ENCODE measurements at places on chromosomes 1 and 21.

- DNase-seq, result no peak
Observed at GRCh38 chr1:19057182-19057779, 100.8 kb upstream of the IFFO2 start.

DNA sequence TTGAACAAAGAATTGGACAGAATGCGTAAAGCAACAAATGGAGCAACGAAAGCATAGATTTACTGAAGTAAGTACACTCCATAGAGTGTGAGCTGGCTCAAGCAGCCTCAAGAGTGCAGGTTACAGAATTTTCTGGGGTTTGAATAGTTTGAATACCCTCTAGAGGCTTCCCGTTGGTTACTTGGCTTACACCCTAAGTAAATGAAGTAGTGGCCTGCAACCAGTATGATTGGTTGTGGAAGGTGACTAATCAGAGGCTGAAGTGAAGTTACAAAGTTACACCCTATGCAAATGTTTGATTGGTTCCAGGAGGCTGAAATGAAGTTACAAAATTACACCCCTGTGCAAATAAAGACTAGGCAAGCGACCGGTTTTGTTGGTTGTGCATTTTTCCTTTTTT is 10.9 kb downstream of the TCEANC2 start:
- DNase-seq, result no peak

DNA sequence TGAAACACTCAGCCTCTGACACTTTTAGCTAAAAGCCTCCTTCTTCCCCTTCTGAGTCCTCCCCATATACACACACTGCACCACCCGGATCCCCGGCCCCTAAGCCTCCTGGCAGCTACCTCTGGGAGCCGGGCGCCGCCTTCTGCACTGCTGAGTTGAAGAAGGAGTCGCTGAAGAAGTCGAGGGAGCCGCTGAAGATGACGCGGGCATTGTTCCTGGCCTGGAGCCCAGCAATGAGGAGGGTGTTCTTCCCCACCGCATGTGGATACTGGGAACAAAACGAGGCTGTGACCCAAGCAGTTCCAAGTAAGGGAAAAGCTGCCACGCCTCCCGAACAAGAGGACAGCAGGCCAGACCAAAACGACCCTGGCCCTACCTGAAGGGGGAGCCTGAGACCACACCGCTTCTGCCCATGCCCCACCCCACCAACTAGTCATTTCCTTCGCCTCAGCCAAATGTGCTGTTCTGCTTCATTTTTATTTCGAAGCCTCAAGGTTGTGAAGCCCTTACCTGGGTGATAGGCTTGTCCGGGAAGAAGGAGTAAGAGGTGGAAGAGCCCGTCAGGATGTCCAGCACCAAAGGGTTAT is 7.0 kb downstream of the DDOST start:
- DNase-seq, result no peak

DNA sequence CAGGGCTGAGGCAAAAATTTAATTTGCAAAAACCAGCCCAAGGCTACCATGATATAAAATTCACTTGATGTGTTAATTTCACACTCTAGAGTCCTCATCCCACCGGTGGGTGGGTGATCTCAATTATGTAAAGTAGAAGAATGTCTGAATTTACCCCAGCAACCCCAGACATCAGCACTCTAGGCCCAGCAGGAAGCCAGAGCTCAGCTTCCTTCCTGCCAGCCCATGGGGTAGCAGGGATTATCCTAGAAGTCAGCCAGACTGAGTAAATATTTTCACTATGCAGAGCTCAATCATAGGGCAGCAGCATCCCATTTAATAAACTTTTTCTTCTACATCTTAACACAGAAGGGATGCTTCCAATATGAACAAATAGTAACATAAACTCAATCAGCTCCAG is 71.0 kb downstream of the SIPA1L2 start:
- DNase-seq, result no peak

DNA sequence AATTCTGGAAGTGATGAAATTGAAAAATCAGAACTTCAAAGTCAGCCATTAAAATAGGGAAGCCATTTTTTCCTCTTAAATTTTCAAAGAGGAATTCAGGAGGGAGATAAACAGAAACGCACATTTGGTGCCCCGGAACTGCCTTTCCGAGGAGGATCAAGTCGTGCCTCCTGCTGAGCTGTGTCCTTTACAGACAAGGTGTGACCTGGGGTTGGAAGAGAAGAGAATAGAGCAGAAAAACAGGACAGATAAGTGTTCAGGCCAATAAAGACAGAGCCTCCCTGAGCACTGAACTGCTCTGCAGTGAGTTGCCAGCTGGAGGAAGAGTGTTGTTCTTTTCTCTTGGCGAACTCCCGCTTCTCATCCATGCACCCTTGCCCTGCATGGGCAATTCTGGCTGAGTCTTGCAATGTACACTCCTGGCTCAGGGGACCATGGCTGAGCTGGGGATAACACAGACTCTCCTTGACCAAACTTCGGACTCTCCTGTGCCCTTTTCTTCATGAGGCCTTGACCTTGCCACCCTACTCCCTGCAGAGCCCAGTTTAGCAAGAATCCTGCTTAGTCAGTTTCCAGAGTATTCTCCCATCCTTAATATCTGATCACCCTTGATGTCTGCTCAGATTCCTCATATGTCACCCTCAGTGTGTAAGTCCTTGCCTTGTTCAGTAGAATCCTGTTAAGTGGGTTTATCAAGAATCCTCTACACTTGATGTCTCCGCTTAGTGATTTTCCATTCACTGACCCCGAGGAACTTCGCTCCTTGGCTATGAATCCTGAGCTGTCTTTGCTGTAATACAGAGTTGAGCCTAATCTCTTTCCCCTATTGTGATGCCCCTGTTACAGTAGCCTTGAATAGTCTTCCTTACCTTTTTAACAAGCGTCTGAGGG is 1.3 kb upstream of the MTARC1 start:
- DNase-seq, result no peak

GRCh38 chr1:3418600-3418999 is 35.9 kb upstream of the ARHGEF16 start:
- DNase-seq, result no peak

DNA sequence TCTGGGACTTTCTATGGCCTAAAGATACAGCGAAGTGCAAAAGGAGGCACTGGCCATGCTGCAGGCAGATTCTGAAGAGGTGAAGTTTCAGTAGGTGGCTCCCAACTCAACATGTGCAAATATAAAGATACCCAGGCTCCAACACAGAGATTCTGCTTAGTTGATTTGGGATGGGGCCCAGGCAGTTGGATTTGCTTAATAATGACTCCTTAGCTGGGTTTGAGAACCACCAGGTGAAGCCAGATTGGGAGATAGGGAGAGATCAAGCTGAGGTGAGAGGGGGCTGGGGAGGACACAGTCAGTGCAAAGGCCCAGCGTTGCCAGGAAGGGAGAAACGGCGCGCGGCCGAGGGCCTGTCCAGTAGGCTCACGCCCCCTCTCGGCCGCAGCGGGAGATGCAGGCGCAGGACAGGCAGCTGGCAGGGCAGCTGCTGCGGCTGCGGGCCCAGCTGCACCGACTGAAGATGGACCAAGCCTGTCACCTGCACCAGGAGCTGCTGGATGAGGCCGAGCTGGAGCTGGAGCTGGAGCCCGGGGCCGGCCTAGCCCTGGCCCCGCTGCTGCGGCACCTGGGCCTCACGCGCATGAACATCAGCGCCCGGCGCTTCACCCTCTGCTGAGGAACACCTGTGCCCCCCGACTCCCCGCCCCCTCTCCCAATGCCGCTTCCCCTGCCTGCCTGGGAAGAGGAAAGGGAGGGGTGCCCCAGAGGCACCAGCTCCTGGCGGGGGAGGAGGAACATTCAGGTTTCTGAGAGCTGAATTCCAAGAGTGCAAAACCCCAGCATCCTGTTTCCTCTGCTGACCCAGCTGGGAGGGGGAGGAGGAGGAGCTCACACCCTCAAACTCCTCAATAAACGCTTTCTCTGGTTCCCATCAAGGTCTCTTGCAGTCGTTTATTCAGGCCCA is 1.2 kb downstream of the FAM167B start:
- DNase-seq, result peak; percentile 93

DNA sequence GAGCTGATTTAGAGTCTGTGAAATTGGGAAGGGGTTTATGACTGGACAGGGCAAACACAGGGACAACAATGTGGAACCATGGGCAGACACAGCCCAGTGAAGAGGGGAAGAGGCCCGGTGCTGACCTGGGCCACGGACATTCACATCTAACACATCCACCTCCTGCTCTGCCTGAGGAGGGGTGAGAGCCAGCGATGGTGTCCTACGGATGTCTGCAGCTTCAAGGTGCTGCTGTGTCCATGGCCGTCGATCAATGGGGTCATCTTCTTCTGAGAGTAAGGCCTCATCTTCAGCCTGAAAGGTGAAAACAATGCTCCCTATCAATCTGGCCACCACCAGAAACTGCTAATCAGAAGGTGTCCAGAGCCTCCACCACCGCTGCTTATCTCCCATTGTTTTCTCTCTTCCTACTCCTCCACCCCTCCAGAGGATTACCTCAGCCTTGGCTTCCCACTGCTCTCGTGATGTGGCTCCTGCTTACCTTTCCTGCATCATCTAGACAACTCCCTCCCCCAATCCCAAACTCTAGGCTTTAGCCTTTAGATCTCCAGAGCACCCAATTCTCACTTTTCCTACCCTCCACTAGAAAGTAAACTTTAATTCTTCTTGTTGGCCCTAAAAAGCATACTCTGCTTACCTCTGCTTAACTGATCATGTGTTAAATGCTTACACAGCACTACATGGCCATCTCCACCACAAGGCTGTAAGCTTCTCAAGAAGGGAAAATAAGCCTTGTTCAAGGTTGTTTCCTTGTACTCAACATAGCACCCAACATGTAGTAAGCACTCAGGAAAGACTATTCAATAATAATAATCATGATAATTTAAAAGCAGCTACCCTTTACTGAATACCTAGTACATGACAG is 24.0 kb upstream of the ADAM30 start:
- DNase-seq, result no peak

DNA sequence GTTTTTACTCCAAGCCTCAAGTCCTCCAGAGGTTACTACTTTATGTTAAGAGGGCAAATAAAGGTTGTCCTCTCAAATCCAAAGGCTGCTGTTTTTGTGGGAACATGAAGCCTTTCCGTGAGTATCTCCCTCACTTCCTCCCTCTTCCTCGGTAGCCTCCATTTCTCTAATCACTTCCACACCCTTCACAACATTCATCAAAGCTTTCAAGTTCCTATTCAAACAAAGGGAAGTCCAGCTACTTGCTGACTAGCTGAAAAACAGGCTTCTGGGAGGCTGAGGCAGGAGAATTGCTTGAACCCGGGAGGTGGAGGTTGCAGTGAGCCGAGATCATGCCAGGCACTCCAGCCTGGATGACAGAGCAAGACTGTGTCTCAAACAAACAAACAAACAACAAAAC is 6.6 kb upstream of the CD48 start:
- no peak for DNase-seq

- no peak for DNase-seq
Observed at GRCh38 chr1:55958498-55958897, 620.9 kb downstream of the PLPP3 start.

- DNase-seq, result no peak
Observed at GRCh38 chr1:84401156-84401555, 2.9 kb downstream of the DNASE2B start.

DNA sequence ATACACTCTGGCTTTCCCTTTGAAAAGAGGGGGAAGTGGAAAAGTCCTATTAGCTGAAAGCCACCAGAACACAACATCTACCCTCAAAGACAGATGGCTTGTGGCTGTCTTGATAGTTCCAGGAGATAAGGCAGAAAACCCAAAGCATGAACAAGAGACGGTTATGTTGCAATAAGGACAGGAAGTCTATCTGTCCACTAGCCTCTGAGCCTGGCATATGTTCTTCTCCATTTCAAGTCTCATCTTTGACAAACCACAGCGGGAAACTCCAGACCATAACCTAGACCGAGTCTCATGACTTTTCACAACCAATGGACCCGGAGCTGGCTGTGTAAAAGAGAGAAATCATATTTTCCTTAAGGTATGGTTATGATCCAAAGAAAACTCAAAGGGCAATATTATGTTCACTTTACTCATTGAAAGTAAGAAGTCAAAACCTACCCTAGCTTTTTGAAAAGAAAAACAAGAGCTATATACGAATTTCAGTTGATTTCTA is 33.8 kb downstream of the DUSP10 start:
- DNase-seq, result peak; percentile 77

DNA sequence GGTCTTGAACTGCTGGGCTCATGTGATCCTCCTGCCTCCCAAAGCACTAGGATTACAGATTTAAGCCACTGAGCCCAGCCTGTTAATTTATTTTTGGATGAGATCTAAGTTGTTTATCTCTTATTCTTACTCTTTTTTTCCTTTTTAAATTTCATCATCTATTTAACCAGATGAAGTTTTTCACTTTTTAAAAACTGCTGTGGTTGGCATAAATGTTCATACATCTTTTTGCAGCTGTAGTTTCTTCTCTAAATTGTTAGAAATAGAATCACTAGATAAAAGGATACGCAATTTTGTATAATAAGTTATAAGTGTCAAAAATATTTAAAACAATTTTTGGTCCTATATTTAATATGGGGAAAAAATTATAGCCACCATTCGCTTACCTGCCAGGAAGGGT is 80.3 kb upstream of the GPR88 start:
- DNase-seq, result no peak

DNA sequence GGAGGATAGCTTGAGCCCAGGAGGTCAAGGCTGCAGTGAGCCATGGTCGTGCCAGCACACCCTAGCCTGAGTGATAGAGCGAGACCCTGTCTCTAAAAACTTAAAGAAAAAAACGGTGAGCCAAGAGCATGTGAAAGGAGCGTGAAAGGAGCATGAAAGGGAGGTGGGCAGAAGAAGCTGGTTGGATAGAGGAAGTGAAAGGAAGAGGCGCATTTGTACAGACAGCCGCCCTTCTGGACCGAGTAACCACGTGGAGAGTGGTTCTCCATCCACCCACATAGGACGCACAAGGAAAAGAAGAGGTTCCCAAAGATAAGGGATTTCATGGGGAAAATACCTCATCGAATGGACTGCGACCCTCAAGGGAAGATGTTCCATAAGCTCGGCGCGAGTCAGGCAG is 60.4 kb upstream of the IFNAR2 start:
- no peak for DNase-seq

GRCh38 chr1:6424619-6425593 is at the start of gene ESPN:
Gene ESPN, plus strand, starts transcription at chr1:6424776. Its CDS starts 180 bp downstream, at chr1:6424956.
- DNase-seq, result no peak

GRCh38 chr21:27741736-27742135 is 774.8 kb upstream of the ADAMTS5 start:
- DNase-seq, result no peak

GRCh38 chr1:4028139-4028501 is 128.0 kb upstream of the C1orf174 start:
- no peak for DNase-seq

DNA sequence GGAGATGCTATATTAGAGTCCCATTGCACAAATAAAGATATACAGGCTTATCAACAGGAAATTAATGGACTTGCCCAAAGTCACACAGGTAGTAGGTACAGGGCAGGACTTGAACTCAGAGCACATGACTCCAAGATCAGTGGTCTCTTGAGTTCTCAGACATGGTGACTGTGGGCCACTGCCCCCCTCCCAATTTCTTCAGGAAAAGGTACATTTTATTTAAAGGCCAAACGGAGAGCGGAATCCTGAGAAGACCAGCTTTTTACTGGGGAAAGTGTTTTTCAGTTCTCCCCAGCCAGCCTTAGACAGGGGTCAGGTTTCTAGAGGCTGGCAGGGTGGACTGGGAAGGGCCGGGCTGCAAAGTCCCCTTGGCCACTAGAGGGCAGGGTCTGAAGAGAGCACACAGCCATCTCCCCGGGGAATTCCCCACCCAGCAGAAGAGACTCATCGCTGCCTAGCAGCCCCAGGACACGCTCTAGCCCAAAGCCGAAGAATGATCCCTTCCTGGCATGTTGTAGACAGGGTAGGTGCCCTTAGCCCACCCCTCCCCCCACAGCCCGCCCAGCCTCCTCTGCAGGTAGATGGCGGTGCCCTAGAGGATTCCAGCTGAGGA is 29.7 kb downstream of the ACP6 start:
- DNase-seq, result peak; percentile 85

All from activated T-cell treated with anti-CD3 and anti-CD28 coated beads, Interleukin-2, amount 50 U/mL, for 72 hours (primary cell).